ENCODE measurements at places on chromosomes 4 and X.

DNA sequence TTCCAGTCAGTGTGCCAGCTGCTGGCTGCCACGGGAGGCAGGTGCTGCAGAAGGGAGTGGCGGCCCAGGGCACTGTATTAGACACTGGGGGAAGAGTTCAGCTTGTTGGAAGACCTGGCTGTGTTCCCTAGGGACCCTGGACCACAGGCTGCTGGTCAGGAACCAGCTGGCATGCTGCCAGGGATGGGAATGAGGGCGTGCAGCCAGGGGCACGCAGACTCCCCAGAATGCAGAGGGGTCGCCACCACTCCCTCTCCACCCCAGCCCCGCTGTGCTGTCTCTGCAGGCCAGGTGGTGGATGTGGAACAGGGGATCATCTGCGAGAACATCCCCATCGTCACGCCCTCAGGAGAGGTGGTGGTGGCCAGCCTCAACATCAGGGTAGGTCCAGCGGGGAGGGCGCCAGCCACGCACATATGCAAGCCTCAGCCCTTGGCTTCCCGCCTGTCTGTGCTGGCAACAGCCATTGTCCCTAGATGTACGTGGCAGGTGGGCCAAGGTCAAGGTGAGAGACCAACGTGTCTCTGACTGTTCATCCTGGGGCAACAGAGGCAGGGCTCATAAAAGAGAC lies 12.3 kb downstream of the ABCD1 start:
- no peak for DNase-seq

GRCh38 chr4:121860121-121860520 lies 10.2 kb downstream of the BBS7 start:
- DNase-seq: no peak

GRCh38 chrX:153862369-153863250 lies 23.4 kb downstream of the L1CAM start:
- DNase-seq: no peak

GRCh38 chrX:10611441-10612090 lies 8.8 kb downstream of the MID1 start:
- no peak for DNase-seq

- no peak for DNase-seq
Observed at GRCh38 chr4:150699599-150699998, 117.6 kb downstream of the MAB21L2 start.

DNA sequence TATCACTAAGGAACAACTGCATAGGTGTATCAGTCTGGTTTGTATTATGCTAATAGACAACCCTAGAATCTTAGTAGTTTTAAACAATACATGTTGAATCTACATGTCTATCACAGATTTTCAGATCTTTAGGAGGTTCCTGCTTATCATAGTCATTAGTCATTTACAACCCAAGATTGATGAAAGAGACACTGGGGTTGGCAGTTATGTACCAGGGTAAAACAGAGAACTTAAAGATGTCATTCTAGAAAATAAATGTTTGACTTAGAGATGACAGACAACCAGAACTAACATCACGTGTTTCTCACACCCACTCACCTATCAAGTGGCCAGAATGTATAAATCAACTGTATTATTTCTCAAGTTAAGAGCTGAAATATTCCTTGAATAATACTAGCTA lies 181.9 kb downstream of the PABPC4L start:
- DNase-seq: no peak

Measured in T-helper 2 cell (primary cell).